NCI-H187 (cell line): ENCODE measurements at places on chromosomes 11 and 22.

GRCh38 chr11:31045335-31045734 is 324.2 kb downstream of the DCDC1 start:
- no peak for DNase-seq

- DNase-seq, result no peak
Observed at GRCh38 chr11:85776951-85777602, 33.9 kb downstream of the SYTL2 start.

DNA sequence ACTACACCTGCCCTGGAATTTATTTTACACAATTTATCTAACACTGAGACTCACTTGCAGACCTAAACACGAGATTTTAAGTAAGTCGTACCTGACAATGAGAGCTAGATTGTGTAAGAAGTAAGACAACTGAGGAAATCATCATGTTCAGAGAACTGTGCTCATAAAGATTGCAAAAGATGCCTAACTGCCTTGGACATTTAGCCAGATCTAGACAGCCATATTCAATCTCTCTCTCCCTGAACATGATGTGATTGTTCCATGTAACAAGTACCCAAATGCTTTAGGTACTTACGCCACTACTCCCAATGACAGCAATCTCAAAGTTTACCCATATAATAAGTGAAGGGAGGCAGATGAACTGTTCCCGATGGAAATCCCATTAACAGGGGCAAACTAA is 209.8 kb upstream of the PITPNB start:
- no peak for DNase-seq

DNA sequence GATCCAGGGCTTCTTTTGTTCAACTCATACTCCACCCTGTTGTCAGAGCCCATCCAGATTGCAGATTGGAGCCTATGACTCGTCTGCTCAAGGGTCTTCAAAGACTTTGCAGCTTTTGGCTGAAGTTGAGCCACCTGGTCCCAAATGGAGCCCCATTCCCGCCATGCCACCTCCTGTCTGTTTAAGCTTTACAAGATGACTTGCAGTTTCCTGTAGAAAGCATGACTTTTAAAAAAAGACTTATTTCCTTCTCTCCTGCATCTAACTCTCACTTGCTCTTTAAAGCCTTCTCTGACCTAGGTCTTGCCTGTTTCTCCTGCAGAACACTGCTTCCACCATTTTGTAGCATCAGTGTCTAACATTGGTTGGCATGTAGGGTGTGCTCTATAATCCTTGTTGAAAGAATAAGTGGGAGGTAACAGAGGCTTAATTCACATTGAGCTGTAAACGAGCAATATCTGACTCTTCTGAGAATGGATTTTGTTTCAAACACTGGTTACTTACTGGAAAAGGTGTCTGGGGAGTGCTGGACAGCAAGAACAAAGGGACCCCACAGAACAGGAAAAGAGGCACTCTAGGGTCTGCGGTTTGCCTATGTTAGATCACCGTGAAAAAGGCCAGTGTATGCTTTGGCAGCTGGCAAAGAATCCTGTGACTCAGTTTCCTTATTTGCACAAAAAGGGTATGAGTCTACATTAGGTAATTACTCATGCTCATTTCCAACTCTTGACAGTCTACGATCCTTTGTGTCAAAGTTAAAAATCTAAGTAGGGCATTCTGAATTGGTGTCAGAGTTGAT is 30.3 kb downstream of the NF2 start:
- DNase-seq, result no peak

DNA sequence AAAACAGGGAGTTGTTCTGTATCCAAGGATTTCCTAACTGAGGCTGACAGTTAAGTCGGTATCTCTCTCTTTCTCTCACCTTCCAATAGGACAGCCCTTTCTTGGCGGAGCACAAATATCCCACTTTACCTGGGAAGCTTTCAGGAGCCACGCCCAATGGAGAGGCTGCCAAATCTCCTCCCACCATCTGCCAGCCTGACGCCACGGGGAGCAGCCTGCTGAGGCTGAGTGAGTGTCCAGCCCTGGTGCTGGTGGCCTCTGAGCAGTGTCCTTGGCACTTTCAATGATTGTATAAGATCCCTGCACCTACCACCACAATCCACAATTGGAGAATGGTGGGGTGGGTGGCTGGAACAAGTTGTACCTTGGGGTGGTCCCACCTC is 33.7 kb downstream of the CYB5R2 start:
- DNase-seq, result peak; percentile 43

DNA sequence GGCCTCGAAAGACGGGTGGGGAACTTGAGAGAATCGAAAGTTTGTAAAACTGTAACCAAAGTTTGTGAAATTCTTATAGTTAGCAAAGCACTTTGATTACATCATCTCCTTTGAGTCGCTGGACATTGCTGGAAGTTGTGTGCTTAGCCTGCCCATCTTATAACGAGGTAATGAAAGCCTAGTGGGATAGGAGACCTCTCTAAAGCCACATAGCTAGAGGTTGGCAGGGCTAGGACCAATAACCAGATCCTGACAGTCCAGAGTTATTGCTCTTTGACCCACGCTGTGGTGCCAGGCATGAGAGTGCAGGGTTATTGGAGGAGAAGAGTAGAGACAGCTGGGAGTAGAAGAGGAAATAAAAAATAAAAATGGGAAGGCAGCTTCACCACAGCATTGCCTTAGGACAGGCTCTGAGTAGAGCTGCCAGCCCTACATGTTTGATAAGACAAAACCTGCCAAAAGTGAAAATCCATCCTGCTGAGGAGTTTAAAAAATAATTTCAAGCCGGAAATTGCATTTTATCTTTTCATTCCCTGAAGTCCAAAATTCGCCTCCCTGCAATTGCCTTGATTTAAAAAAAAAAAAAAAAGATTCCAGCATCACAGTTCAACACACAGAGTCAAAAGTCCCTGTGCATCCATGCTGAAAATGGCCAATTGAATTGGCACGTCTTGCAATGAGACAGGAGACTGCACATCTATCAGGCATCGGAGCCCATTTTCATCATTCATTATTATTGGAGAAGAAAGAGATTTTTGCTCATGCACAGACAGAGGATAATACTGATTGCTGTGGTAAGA is 225.5 kb upstream of the POU2AF2 start:
- DNase-seq, result no peak
